Activated CD4-positive, alpha-beta T cell treated with anti-CD3 and anti-CD28 coated beads, Interleukin-2, amount 50 U/mL, for 24 hours (primary cell): ENCODE measurements at places on chromosomes 2 and 18.

- no peak for DNase-seq
These were observed 445.1 kb upstream of the TRIB2 start for GRCh38 chr2:12271589-12271984.

GRCh38 chr2:33377048-33377447 lies 99.4 kb upstream of the RASGRP3 start:
- DNase-seq: no peak

- no peak for DNase-seq
These were observed 6.1 kb downstream of the STK11IP start for GRCh38 chr2:219603771-219604170.

- DNase-seq: no peak
These were observed 5.2 kb downstream of the MYO1B start for GRCh38 chr2:191250400-191250799.

GRCh38 chr2:179440642-179441251 lies 176.1 kb upstream of the SESTD1 start:
- DNase-seq: no peak

- DNase-seq: no peak
These were observed 69.9 kb upstream of the ST3GAL5 start for GRCh38 chr2:85958731-85959130.

- no peak for DNase-seq
These were observed 173.1 kb downstream of the ICOS start for GRCh38 chr2:204109681-204110080.

DNA sequence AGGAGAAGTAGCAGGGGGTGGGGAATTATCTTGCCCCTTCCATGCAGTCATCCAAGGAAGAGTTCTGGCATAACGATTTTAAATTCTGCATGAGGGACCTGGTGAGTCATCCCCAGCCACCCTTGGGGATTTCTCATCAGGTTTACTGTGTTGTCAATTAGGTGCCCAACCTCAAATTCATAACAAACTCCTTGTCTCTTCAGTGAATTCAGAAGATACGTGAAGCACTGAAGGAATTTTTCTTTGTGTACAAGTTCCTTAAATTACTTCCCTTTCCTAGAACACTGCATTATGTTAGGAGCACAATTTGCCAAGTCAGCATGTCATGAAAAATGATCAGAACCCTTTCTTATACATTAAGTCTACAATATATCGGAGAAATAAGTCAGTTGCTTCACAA lies 70.8 kb upstream of the NOSTRIN start:
- no peak for DNase-seq
